ENCODE measurements at places on chromosomes 4 and X.

DNA sequence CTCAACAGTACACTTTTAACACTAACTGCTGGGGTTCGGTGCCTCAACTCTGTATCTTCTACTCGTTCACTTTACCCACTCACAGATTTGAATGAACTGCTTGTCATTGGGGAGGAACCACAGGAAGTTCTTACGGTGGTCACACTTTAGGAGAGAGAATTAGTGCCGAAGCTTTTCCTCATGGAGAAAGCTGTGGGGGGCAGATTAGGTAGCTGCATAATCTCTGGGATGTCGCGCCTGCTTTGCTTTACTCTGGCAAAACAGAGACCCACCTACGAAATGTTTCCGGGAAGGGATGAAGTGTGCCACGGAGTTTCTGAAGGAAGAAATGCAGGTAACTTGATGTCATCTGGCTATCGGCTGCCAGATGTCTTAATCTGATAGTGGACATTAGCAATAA lies 949.7 kb upstream of the TENM3 start:
- DNase-seq: no peak

GRCh38 chrX:40104985-40105834 lies 7.5 kb upstream of the BCOR start:
- peak; percentile 48 for DNase-seq

DNA sequence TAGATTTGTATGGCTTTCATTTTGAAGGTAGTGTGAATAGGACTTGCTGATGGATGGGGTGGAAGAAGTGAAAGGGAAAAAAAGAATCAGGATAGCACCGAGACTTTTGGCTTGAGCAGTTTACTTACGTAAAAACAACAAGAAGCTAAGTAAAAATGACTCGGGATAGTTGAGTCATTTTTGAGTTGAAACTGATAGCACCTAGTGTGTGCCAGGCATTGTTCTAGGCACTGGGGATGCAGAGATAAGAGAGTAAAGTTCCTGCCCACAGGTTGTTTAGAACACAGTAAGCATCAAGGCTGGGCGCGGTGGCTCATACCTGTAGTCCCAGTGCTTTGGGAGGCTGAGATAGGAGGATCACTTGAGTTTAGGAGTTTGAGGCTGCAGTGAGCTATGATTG lies 34.7 kb downstream of the ADD1 start:
- DNase-seq: no peak

- no peak for DNase-seq
These were observed 286.3 kb downstream of the ANK2 start for GRCh38 chr4:113335746-113336145.
